T-helper 1 cell (primary cell): ENCODE measurements at places on chromosomes 12 and 14.

DNA sequence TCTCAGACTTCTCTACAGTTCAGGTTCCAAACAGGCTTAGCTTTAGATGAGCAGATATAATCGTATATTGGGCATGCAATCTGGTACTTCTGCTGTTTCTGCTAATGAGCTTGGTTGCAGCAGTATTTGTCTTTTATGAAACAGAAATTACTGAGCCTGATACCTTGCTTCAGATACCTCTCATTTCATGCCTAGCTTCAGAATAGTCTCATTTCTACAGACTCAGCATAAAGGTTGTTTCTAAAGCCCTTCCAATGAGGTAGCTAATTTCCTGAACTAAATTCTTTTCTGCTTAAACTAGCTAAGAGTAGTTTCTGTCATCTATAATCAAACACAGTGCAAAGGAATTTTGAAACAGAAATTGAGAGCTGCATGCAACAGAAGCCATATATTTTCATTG is 275.0 kb upstream of the KITLG start:
- no peak for DNase-seq

DNA sequence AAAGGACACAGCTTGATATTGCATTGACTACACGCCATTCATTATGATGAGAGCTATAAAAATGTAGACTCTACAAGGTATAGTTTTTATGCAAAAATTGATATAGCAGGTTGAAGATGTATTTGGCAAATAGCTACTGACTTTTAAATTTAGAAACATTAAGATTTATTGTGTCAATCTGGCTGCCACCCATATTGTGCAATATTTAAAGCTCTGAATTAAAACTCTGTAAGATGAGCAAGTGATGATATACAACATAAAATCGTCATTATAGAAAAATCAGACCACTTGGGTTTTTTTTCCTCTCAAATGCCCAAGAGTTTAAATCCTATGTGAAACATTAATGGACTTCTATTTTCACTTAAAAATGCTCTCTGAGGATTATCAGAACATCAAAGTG is 36.8 kb upstream of the E2F7 start:
- no peak for DNase-seq

DNA sequence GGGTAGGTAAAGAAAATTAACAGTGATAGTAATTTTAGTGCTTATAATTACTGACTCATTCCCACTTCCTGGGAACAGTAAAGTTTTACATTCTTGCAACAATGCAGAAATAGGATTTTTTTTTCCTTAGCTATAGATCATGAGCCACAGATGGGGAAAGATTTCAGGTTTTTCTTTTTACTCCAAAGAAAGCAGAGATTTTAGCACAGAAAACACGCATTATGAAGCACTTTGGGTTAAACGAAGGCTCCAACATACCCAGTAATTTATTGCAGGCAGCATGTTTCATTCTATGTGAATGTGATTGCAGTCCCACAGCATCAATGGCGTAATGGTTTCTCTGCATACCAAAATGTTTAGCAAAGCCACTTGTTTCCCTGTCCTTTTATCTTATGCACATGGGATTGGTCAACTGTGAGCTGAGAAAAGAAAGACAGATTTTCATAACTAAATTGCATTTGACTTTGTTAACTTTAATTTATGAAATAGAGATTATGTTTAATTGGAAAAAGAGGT is 124.6 kb upstream of the E2F7 start:
- no peak for DNase-seq

- DNase-seq = no peak
These were observed 68.4 kb downstream of the ST8SIA1 start for GRCh38 chr12:22266101-22266500.

DNA sequence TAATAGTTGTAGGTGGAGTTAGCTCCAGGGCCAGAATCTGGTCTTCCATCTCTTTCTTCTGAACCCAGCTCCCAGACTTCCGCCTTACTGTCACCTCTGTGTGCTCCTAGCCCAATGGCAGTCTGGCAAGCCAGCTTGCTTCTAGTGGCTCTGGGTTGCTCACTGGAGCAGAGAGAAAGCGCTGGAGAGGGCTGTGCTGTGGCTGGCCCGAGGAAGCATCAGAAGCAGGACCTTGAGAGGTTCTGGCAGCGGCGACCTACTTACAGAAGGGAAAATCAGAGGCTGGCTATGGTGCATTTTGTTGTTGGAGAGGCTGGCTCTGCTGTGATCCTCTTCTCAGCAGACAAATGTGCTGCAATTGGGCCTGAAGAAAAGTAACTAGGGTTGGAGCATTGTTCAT is 28.6 kb downstream of the KCNA5 start:
- DNase-seq = no peak

DNA sequence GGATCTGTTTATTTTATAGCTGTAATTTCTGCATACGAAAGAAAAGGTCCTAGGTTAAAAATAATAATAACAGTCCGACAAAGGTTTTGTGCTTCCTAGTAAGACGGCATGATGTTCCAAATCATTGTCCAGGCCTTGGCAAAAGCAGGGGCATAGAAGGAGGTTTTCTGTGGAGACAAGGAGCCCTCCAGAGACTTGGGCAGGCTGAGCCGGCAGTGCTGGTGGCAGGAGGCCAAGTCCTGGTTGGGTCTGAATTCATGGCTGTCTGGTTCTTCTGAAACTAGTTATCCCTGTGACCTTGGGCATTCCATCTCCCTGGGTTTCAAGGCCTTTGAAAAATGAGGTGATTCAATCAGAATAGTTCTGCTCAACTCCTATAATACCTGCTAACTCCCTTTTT is 44.0 kb downstream of the KCNK13 start:
- no peak for DNase-seq

GRCh38 chr14:79197516-79197915 is 1013.8 kb downstream of the DIO2 start:
- DNase-seq = no peak

DNA sequence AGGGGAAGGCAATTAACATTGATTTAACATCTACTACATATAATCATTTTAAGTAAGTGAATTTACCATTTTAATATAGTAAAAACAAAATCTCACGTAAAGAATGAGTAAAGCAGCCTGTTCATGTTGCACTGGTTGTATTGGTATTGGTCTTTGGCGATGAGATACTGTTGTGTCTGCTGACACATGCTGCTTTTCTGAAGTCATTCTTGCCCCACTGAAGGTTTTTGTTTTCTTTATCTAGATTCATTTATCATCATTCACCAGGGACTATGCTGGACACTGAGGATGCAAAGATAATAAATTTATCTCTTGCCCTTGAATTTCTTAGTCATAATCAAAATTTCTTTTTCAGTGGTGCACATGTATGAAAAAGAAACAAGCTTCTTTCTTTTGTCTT is 246.2 kb upstream of the NPAS3 start:
- no peak for DNase-seq

GRCh38 chr14:35879151-35879648 is 53.1 kb downstream of the BRMS1L start:
- no peak for DNase-seq

DNA sequence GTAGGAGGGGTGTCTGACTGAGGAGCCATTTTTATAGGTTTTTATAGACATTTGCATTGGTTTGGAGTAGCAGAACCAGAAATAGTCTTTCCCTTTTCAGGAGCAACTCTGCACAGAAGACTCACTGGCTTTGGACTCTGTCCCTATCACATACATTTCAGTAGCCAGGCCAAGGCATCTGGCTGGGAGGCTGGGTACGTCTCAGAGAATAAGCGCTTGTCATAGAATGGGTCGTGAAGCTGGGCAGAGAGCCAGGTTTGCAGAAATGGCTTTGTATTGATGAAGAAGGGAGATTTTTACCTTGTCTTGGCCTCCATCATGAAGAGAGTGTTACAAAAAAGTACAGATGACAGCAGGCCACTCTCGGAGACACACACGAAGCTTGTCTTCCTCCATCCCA is 98.6 kb downstream of the CACNA1C start:
- no peak for DNase-seq

DNA sequence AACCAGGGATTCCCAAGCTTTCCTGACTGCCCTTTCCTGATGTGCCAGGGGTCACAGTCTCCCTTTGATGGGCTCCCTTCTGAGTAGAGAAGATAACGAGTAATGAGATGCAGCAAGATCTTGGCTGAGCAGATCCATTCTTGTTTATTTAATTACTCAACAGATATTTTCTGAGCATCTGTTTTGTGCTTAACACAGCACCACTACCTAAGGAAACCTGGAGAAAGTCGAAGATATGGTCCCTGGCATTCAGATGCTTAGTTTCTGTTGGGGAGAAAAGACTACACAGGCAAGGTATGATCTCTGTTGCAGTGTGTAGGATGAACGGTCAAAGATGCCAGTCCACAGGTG is 3.9 kb downstream of the AJUBA start:
- no peak for DNase-seq

GRCh38 chr12:74293689-74294131 is 243.9 kb upstream of the ATXN7L3B start:
- no peak for DNase-seq

DNA sequence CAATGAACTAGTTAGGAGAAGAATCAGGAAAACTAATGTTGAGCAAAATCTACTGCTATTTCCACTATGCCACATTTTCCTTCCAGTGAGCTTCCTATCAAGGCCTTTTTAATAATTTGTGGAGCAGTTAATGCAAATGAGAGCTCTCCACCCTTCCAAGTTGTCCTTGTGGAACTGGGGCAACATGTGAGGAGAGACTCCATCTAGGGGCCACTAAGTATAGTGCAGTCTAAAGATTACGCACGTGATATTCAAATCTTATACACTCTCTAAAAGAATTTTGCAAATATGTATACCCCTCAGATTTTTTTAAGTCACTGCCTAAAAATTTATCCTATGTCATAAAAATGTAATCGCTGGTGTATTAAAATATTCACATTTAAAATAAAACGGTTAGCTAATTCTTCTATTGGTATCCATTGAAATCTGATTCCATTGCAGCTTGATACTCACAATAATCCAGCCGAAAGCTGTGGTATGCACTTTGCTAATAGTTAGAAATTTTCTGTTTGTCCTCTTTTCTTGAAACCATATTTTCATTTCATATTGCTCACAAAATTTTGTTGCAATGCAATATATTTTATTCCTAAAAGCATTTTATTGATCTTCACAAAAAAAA is 100.1 kb downstream of the PAH start:
- no peak for DNase-seq

DNA sequence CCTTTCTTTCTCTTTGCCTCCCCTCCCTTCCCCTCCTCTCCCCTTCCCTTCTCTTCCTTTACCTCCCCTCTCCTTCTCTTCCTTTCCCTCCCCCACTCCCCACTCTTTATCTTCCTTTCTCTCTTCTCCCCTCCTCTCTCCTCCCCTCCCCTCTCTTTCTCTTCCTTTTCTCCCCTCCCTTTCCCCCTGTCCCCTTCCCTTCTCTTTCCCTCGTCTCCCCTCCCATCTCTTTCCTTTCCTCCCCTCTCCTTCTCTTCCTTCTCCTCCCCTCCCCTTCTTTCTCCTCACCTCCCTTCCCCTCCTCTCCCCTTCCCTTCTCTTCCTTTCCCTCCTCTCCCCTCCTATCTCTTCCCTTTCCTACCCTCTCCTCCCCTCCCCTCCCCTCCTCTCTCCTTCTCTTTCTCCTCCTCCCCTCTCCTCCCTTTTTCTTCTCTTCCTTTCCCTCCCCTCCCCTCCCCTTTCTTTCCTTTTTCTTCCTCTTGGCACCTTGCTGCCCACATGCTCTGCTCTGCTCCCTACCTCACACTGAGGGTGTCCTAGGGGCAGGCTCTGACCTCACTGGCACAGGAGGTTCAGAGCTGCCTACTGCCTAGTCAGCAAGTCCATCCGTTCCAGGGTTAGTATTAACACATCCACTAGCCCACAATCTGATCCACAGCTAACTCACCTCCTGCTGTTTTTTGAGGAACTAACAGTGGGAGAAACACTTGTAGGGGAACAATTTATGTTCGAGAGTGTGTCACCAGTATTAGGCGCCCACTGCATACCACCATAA is 101.0 kb downstream of the NUAK1 start:
- no peak for DNase-seq

DNA sequence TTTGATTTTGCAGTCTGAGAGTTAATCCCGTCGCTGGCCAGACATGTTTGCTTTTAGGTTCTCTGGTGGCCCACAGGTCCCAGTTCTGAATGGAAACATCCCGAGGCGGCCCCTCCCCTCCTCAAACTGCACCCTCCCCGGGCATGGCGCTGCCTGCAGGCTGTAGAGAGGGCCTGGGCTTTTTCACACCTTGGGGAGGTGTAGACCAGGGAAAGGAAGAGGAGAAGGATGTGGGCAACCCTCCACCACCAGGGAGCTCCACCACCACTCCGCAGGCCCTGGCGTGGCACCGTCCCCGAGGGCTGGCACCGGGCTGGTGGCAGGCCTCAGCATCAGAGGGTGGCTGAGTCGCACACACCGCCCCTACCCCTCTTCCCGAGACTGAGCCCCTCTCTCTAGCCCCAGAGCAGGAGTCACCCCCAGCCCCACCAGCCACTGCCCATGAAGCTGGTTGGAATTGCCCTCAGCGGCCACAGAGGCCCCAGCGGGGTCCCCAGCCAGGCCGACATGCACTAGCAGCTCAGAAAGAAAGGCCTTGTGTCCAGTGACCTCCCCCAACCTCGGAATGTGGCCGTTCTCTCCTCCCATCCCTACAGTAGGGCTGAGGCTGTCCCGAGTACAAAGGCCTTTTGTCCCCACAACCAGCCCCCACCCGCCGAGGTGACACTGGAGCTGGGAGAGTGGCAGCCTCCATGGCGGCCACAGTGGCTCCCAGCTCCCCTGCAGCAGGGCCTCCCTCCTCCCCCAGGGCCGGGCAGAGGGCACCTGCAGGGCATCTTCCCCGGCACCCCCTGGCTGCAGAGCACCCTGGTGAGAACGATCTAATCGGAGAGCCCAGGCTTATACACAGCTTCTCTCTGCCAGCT is 23.5 kb upstream of the INF2 start:
- peak; percentile 28 for DNase-seq

GRCh38 chr12:130396667-130397066 is 59.0 kb downstream of the PIWIL1 start:
- no peak for DNase-seq

GRCh38 chr12:119180380-119181040 is 1.8 kb downstream of the HSPB8 start:
- no peak for DNase-seq

- no peak for DNase-seq
These were observed 113.4 kb downstream of the DICER1 start for GRCh38 chr14:95043732-95044462.
